Stimulated activated CD4-positive, alpha-beta T cell treated with anti-CD3 and anti-CD28 coated beads, Interleukin-15, amount 100 ng/mL, for 48 hours (primary cell): ENCODE measurements at places on chromosomes 6 and 20.

DNA sequence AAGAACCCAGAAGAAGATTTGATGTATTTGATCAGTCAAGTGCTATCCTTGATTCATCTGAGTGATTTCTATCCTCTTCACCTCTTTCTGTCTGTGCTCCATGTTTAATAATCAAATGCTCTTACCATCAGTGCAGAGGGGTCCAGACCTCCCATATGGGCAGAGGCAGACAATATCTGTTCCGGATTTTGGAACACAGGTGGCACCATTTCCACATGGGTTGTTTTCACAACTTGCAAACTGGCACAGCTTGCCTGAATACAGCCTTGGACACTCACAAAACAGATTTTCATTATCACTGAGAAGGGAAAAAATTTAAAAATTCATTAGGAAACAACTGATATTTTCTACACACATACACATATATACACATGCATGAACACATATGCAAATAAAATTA, 228.5 kb downstream of the PHF3 start:
- DNase-seq = no peak

- no peak for DNase-seq
Observed at GRCh38 chr20:2797136-2797983, 3.1 kb downstream of the CPXM1 start.

DNA sequence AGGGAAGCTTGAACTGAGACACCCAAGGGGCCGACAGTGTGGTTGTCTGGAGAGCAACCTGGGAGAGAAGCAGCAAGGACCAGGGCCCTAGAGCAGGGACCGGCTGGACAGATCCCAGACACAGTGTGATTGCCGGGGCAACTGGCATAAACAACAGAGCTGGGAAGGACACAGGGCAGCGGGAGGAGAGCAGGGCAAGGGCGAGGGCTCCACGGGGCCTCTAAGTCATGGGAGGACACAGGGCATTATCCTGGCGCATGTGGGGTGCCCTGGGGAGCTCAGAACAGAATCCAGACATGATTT, 31.1 kb upstream of the CCR6 start:
- DNase-seq = no peak

- no peak for DNase-seq
Observed at GRCh38 chr20:1934156-1934555, 38.9 kb downstream of the SIRPA start.

DNA sequence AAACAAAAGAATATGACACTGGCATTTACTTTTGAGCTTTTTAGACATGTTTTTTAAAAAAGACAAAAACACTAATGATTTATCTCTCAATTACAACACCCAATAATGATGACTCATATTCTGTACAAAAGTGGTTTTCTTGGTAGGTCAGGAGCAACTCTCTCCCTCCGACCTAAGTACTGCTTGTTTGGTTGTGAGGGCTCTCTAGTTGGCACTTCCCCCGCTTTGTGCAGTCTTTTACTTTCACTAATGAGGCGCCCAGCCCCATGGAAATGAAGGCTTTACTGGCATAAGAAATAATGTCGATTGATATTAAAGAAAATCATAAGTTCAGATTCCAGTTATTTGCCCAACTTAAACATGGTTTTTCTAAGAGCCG, 1.3 kb downstream of the KPNA5 start:
- no peak for DNase-seq

GRCh38 chr20:23875606-23876237, 3.8 kb downstream of the CST5 start:
- DNase-seq = no peak

DNA sequence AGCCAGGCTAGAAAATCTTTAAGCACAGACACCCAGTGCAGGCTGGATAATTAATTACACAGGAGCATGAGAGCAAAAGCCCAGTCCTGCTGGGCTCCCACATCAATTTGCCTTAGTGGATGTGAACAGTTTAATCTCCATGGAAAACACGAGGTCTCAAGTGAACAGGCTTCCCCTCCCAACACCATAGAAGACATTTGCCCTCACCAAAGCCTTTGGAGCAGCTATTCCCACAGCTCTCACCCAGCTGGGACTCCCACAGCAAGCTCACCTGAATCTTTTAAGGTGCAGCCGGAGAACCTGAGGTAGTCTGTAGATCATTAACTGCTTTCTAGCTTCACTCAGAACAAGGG, 12.0 kb downstream of the TOMM6 start:
- DNase-seq = no peak

- DNase-seq = no peak
Observed at GRCh38 chr6:101439790-101440189, 46.3 kb downstream of the GRIK2 start.

GRCh38 chr6:34696189-34696738, 303 bp downstream of the ILRUN start:
- no peak for DNase-seq

GRCh38 chr6:127118298-127119101, at the start of gene RSPO3:
Gene RSPO3 (plus strand): TSS chr6:127118671. CDS start chr6:127119193, 522 bp downstream.
- DNase-seq = no peak

DNA sequence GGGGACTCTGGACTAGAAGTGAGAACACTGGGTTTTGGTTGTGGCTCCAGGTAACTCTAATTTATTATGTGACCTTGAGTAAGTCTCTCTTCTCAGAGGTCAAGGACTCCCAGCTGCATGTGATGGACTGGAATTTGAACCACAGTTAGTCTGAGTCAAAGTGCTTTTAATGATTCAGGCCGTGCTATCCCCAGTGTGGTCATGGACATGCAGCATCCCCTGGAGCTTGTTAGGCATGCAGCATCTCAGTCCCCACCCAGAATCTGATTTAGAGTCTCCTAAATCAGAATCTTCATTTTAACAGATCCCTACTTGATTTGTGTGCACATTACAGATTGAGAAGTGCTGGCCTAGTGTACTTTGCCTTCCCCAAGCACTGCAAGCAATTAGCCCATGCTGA, 74.2 kb downstream of the TOX2 start:
- no peak for DNase-seq

- no peak for DNase-seq
Observed at GRCh38 chr6:30748851-30749540, 4.6 kb upstream of the IER3 start.

DNA sequence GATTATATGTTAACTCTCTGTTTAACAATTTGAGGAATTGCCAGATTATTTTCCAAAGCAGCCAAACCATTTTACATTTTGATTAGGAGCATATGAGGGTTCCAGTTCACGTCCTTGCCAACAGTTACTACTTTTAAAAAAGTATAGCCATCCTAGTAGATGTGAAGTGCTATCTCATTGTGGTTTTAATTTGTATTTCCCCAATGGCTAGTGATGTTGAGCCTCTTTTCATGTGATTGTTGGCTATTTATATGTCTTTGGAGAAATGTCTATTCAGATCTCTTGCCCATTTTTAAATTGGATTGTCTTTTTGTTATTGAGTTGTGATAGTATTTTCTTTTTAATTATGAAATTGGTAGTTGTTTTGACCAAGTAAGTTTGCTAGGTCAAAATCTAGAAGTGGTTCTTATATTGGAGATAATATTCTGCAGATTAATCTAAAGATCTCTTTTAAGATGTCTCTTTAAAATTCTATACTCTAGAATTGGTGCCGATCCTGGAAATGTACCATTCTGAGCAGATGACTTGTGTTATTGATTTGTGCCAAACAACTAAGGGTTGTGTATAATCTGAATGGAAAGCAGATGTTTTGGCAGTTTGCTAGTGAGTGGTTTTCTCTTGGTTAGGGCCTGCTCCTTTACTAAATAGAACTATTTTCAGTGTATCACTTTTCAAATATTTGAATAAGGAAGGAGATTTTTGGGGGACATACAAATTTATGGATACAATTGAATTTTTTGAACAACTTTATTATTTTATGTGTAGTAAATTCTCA, 99.5 kb downstream of the CDKAL1 start:
- no peak for DNase-seq

- DNase-seq = no peak
Observed at GRCh38 chr6:41464481-41464880, 81.7 kb upstream of the FOXP4 start.

GRCh38 chr6:77450924-77451323, 12.4 kb downstream of the HTR1B start:
- no peak for DNase-seq

- no peak for DNase-seq
Observed at GRCh38 chr20:34621383-34622367, 55.2 kb downstream of the PIGU start.

DNA sequence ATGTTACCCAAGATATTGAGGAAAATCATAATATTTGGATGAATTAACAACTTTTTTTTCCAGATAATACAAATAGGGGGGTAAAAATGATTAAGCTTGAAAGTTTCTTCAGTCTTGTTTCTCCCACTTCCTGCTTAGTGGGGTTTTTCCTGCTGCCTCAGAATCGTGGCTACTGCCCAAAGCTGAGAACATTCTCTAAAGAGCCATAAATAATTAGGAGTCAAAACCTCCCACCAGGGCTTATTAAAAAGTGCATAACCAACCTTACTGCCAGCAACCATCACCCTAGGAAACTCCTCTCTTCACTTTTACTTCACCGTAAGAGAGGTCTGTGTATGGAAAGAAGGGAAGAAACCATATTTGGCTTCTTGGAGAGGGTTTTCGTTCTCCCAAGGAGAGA, 9.0 kb upstream of the LCA5 start:
- DNase-seq = no peak

DNA sequence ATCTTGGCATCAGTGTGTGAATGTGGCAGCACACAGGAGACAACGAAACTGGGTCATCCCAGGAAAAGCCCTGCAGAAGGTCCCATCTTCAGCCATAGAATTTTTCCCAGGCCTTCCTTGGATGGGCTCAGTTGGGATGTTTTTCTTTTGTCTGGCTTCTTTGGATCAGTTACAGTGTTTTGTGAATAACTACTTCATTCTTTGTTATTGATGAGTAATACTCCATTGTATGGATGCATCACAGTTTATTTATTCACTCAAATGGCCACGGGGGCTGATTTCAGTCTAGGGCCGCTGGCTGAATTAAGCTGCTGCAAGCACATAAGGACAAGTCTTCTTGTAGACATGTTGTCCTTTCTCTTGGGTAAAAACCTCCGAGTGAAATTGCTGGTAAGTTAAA, 81.3 kb upstream of the CD93 start:
- no peak for DNase-seq

GRCh38 chr6:3438190-3439167, 18.4 kb downstream of the SLC22A23 start:
- no peak for DNase-seq

GRCh38 chr20:37377346-37378081, 31.6 kb downstream of the SRC start:
- DNase-seq = no peak

- no peak for DNase-seq
Observed at GRCh38 chr6:100879317-100879716, 1.8 kb downstream of the ASCC3 start.

DNA sequence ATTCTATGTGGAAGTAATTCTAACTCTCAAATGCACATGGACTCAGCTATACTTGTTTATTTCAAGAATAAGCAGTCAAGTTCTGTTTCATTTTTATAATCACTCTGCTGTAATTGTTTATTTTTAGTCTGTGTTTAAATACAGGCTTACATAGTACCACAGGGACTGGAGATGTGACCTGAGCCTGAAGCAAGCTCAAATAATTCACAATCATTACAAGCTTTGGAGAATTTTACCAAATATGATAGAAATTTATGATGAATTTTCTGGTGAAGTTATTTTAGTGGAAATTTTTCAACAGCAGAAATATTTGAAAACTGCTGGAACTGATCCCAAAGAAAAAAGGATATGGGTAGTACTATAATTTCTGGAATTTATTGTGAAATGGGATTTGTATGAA, 41.6 kb upstream of the DSE start:
- DNase-seq = no peak

- no peak for DNase-seq
Observed at GRCh38 chr20:44141873-44142272, 45.1 kb downstream of the JPH2 start.

DNA sequence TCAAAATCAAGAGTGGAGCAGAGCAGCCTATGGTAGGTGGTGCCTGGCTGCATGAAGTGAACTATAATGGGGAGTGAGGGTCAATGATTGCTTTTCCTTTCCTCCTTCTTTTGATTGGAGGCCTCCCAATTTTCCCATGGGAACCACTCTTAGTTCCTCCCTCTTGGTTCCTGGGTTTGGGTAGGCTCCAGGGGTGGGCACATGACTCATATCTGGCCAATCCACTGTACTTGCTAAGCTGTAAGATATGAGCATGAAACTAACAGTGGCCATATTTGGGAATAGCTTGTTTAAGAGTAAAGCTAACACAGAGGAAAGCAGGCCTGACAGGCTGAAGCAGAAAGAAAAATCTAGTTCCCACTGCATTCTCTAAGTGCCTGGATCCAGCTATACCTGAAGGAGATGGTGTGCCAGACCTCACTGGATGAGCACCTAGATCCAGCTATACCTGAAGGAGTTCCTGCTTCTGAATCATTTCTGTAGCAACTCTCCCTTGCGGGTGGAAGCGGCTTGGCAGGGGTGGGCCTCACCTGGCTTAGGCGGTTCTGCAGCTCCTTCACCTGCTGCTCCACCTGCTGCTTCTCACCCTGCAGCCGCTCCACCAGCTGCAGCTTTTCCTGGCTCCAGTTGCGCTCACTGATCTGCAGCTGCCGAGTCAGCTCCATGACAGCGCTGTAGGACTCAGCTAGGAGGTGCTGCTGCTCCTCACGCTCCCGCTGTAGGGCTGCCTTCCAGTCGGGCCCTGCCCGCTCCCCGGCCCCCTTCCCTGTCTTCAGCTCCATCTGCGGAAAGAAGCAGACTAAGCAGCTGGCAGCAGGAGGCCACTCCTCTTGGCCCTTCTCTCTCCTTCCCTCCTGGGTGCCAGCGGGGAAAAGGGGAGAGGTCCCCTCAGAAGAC, 29.0 kb upstream of the DSN1 start:
- DNase-seq = no peak

DNA sequence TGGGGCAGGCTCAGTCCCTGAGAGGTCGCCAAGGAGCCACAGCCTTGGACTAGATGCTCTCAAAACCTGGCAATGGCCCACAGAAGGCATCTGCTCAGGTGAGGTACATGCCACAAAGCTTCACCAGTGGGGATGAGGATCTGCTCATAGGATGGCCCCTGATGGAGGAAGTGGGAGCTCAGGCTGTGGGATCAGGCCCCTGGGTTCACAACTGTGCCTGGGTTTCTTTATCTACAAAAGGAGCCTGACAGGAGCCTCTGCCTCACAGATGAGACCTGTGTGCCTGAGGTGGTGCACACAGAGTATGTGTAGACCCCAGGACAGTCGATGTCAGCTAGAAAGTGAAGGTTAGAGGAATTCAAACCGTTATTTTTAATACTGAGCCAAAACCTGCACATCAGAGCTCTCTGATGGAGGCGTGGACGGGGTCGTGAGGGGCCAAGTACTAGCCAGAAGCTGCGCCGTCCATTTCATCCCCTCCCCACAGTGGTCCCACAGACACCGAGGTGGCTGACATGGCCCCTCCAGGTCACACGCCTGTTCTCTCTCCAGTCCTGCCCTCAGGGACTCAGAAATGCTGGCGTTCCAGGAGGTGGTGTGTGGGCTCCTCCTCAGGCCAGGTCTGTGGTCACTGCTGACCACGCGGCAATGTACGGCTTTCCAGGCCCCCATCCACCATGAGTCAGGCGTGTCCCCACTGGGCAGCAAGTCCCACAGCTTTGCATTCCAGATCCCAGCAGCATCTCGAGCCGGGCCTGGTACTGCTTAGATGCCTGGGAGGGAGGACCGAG, 33.3 kb downstream of the NTSR1 start:
- no peak for DNase-seq

GRCh38 chr6:136404627-136405419, 115.2 kb upstream of the BCLAF1 start:
- no peak for DNase-seq
